ENCODE measurements at places on chromosomes 7 and 10.

DNA sequence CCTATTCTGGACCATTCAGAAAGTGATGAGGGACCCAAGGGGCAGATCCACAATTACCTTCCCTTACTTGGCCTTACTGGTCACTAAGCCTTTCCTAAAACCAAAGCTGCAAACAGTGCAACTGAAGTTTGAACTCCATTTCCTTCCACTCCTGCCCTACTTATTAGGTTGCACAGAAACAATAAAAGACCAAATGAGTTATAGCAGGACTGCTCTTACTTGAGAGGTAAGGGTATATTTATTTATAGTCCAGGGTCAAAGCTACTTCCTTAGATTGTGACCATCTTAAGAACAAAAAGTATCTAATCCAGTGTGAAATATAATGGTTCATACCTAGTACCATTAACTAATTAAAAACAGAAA is 27.0 kb downstream of the CDK6 start:
- DNase-seq = no peak

GRCh38 chr7:116653204-116653603 is 18.8 kb upstream of the MET start:
- DNase-seq = no peak

DNA sequence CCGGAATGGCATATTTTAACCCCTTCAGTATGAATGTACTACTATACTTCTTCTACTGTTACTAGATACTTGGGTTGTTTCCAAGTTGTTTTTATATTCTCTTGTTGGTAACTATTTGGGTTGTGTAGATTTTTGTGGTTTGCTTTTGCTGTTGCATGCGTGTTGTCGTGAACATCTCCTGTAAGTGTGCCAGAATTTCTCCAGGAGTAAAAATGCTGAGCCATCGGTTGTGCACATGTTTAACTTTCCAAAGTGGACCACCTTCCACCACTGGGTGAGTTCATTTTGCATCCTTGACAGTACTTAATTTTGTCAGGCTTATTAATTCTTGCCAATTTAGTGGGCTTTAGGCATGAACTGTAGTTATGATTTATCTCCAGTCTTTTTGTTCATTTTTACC is 47.9 kb downstream of the CSGALNACT2 start:
- DNase-seq = no peak

- DNase-seq = no peak
These were observed 148.7 kb downstream of the AMPH start for GRCh38 chr7:38482521-38482920.

DNA sequence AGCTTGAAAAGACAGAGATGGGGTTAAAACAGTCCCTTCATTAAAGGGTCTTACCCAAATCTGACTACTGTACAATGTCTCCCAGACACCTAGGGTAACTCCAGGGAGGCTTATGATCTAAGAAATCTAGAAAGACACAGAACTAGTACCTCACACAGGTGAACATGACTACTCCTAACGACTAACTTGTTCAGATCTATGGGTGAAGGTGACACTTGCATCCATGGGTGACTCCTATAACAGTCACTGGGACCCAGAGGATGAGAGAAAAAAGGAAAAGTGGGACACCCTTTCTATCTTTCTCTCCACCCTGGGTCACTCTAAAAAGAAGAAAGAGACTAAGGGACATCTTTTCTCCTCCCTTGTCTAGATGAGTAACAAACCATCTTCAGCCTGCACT is 19.2 kb downstream of the AKR1C8 start:
- DNase-seq = no peak

- DNase-seq = no peak
These were observed 2.3 kb upstream of the GRID2IP start for GRCh38 chr7:6553448-6554044.

GRCh38 chr10:5419466-5420094 is 7.2 kb downstream of the NET1 start:
- no peak for DNase-seq

DNA sequence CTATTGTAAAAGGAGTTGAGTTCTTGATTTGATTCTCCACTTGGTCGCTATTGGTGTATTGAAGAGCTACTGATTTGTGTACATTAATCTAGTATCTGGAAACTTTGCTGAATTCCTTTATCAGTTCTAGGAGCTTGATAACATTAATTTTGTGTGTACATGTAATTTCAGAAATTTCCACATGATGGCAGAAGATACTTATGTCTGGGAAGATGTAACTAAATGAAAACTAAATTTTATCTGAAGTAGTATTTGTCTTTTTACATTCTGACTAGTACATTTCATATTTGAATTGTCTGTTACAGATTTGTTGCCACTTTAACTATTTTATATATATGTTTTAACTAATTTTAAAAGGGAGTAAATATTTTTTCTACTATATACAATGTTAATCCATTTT is 27.6 kb downstream of the SDHAF3 start:
- no peak for DNase-seq

GRCh38 chr7:150385302-150385723 is 6.2 kb downstream of the ZNF775 start:
- no peak for DNase-seq

- DNase-seq = no peak
These were observed 53.8 kb downstream of the COL13A1 start for GRCh38 chr10:69855346-69856111.

- no peak for DNase-seq
These were observed 45.0 kb downstream of the ZCCHC24 start for GRCh38 chr10:79400146-79401004.

DNA sequence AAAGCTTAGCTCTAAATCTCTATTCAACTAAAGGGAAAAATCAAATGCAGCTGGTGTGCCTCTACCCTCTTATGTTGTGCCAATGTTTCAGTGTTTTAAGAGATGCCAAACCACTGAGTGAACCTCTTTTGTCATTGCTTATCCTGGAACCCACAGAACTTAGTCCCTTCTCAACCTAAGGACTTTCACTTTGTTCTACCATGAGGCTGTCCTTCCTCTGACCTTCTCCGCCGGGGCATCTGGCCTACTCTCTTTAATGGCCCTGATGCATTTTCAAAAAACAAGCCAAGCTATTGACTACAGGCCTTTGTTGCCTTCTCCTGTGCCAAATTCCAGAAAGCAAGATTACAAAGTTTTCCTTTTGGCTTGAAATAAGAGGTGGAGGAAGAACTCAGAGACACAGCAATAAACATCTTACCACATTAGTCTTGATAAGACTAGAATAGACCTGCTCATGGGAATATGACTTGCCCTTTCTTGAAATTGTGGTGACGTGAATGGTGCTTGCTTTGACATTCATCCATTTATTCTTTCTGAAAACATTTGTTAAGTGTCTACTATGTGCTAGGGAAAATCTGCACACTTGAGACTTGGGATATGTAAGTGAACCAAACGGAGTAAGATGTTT is 253.2 kb upstream of the SMIM30 start:
- DNase-seq = no peak

DNA sequence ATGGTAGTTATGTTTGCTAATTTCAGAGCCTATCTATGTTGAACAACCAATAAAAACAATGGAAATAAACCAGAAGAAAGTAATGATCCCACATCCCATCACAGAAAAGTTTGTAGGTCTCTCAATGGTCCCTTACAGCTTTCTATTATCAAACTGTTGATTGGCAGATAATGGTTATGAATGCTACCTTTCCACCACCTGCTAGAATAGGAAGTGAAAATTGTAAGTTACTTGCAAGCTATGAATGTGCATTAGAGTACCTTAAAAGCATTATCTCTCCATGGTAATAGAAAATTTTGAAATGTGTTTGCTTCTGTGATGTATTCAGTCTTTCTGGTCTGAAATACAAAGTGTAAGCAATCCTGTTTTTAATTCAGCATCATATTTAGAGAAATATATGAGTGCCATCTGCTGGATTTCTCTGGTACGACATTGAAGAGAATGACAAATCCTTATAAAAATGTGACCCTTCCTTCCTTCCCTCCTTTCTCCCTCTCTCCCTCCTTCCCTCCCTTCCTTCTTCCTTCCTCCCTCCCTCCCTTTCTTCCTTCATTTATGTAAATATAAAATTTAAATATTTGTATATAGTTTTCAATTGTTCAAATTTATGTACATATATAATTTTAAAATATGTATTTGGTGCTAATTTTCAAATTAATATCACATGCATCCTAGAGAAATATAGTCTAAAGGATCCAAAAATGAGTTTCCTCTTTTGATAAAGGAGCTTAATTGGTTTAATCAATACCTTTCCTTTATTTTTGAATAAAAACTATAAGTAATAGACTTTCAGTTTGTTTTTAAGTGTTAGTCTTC is 41.4 kb upstream of the PNLIPRP3 start:
- DNase-seq = no peak

- no peak for DNase-seq
These were observed 407.1 kb upstream of the MGMT start for GRCh38 chr10:129059977-129060376.

DNA sequence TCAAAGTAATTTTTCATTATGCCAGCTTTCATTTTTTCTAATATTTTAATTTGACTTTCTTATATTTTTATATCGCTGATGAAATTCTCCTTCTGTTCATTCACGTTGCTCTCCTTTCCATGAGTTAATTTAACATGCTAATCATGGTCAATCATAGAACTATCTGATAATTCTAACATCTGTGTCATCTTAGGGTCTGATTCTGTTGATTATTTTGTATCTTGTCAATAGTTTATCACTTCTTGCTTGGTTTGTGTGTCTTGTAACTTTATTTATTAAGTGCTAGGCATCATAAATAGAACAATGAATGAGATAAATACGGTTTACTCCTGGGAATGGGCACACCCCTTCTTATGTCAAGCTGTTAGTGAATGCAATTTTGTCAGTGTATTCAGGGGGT is 11.0 kb downstream of the TCERG1L start:
- DNase-seq = no peak

GRCh38 chr10:77547307-77548050 is 90.1 kb downstream of the KCNMA1 start:
- DNase-seq = no peak

DNA sequence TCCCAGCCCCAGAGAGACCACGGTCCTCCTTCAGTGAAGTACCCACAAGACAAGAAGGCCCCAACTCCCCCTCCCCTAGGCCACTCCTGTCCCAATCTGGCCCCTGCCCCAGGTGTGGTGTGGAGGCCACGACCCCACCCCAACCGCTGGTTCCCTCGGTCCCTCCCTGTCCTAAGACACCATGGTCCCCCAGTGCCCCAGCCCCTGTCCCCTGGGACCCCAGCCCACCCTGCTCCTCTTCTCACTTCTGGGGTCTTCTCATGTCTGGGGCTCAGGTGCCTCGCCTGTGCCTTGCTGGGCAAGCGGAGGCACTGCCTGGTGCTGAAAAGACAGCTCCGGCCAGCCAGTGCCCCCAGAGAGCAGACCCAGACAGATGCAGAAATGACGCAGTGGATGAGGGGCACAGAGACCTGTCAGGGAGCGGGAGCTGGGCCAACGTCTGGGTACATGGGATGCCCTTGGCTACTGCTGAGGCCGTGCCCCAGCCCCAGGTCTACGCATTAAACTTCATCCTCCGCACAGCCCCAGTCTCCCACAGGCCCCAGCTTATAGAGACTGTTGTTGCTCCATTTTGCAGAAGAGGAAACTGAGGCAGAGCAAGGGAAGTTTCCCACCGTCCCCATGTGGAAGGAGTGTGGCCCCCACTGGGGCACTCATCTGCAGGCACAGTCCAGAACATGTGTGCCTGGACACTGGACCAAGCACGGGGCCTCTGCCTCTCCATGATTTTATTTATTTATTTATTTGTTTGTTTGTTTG is 14.8 kb downstream of the GRIFIN start:
- no peak for DNase-seq

GRCh38 chr7:151094675-151095074 is 8.4 kb downstream of the AGAP3 start:
- DNase-seq = no peak

GRCh38 chr10:73086816-73087215 is 9.8 kb downstream of the P4HA1 start:
- DNase-seq = no peak

- no peak for DNase-seq
These were observed 89.2 kb downstream of the ADCY1 start for GRCh38 chr7:45663167-45663921.

GRCh38 chr10:122199070-122199469 is 72.0 kb upstream of the BTBD16 start:
- no peak for DNase-seq

GRCh38 chr10:3036155-3037021 is 31.0 kb upstream of the PFKP start:
- no peak for DNase-seq

- DNase-seq = no peak
These were observed 96.1 kb downstream of the SH3PXD2A start for GRCh38 chr10:103759100-103759781.

DNA sequence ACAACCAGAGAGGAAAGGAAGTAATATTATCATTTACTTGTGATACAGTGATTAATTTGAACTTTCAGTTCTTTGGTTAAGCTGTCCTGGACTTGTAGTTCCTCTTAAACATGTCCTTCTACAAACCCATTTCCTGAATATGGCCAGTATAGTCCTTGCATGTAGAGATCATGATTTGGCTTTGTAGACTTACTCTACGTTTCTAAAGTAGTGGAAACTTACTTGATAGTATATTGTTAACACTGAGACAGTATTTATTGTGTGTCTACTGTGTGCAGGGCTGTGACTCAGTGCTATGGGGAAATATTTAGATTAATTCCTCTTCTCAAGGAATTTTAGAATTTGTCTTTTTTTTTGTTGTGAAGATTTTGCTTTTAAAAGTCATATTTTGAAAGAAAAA is 109.5 kb downstream of the NRF1 start:
- DNase-seq = no peak

DNA sequence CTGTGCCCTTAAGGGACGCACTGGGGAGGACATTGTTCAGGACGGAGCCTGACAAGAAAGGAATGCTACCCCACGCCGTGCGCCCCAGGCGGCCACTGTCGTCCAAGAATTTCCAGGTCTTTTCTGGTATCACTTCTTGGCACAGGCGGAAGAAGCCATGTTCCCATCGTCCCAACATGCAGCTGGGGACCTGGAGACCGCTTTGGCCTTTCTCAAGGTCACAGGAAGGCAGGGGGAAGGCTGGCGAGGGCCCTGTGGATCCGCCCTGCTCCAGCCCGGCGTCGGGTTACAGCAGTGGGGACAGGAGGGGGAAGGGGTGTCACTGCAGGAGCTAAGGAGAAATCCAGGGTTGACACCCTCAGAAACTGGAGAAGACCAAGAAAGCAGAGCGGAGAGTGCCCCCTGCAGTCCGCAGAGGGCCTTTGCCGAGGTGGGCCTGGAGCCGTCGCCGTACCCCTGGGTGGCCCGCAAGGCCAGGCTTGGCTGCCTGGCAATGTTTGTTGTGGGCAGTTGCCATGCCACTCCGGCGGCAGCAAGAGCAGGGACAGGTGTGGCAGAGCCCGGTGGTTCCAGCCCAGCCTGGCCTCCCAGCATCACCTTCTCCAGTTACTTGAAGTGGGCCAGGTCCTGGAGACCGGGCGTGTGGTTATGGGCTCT is 104.1 kb downstream of the LHPP start:
- no peak for DNase-seq

- DNase-seq = no peak
These were observed 139.2 kb downstream of the TEX36 start for GRCh38 chr10:125543796-125544195.

DNA sequence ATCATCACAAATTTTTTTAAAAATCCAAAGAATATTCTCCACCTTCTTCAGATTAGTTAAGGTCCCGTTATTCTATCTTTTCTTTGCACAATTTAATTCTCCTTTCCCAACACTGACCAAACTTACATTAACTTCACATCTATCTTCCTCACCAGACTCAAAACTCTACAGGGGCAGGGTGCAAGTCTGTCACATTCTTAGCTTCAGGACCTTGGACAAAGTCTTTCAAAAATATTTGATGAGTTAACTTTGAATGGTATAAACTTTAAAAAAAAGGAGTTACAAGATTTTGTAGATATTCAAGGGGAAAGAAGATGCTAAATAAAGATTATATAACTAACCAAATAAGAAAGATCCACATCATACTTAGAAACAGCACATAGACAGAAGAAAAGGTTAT is 132.7 kb downstream of the ZNF438 start:
- no peak for DNase-seq

GRCh38 chr10:118952493-118953295 is 76.8 kb upstream of the NANOS1 start:
- no peak for DNase-seq

Measured in activated naive CD8-positive, alpha-beta T cell treated with anti-CD3 and anti-CD28 coated beads, Interleukin-2, amount 50 U/mL, for 16 hours (primary cell).